ENCODE measurements at places on chromosomes 2 and 18. TPM values are rescaled to one million over a fixed set of nuclear protein-coding genes. Genes with fewer than 3 reads are reported as not detected.

- no peak for DNase-seq
Measured at GRCh38 chr2:196136151-196136550, 35.2 kb downstream of the STK17B start.

GRCh38 chr2:84088656-84089055 is 370.4 kb downstream of the SUCLG1 start:
- no peak for DNase-seq

GRCh38 chr2:201754717-201755415 is 25.9 kb downstream of the ALS2 start:
- DNase-seq, result no peak

- DNase-seq, result no peak
Measured at GRCh38 chr2:15860760-15861159, 79.6 kb upstream of the MYCN start.

Gene SCYGR4
- total RNA-seq, result not detected

- DNase-seq, result no peak
Measured at GRCh38 chr2:23002234-23002633, 382.7 kb upstream of the KLHL29 start.

Gene CAPN14
- total RNA-seq, result 4.7 TPM

GRCh38 chr2:139480161-139480650 is 700.0 kb upstream of the NXPH2 start:
- no peak for DNase-seq

Gene CCDC178
- 10.8 TPM for total RNA-seq

DNA sequence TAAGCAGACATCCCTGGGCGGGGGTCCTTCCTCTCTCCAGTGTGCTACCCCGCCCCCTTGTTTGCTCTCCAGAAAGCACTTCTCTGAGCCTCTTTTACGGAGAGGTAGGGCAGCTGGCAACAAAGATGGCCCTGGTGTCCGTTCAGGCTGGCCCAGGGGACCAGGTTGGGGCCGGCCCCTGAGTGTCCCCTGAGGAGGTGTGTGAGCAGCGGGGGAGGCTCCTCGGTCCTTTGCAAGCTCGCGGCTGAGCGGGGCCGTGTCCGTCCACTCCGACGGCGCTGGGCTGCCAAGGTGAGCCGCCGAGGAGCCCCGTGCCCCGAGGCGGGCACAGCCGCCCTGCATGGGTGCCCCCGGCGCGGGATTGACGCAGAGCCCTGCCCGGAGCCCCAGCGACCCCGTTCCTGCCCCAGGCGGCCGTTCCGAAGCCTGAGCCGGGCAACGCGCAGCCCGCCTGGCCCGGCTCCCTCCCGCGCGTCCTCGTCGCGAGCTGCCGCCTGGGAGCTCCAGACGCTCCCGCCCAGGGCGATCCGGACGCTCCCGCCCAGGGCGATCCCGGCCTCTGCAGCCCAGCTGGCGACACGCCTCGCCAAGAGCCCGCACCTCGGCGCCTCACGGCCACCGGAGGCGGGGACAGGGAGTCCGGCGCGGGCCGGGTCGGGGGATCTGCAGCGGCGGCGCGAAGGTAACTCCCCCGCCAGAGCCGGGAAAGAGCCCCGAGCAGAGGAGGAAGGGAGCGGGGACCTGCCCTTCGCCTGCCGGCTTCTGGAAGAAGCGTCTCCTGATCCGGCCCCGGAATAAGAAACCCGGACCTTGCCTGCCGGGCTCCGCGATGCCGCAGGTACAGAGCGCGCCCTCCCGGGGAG is at the start of gene PROKR1:
PROKR1 (plus strand) TSS at position 569 of the 863 bp plus-strand sequence. CDS start 2,243 bp downstream, outside the sequence.
- DNase-seq, result no peak

- no peak for DNase-seq
Measured at GRCh38 chr2:200435379-200435778, 74.5 kb downstream of the KCTD18 start.

DNA sequence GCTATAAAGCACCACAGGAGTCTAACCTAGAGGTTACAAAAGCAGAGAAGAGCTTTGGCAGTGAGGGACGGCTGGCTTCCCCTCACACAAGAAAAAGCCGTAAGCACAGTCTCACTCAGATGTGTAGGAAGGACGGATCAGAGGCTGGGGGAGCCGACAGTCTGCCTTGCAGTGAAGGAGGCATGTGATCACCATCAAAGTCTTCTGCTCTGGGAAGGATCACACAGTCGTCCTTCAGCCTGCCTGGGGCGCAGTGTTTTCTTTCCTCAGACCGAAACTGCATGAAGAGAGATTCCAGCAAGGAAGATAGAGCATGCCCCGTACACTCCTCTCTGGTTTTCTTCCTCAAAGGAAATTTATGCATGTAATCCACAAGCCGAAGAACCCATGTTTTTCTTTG is 24.1 kb downstream of the GATA6 start:
- no peak for DNase-seq

- DNase-seq, result no peak
Measured at GRCh38 chr2:122519821-122520611, 764.6 kb downstream of the TSN start.

GRCh38 chr2:33425586-33426031 is 50.8 kb upstream of the RASGRP3 start:
- no peak for DNase-seq

Gene HOXD13
- 15.7 TPM for total RNA-seq

DNA sequence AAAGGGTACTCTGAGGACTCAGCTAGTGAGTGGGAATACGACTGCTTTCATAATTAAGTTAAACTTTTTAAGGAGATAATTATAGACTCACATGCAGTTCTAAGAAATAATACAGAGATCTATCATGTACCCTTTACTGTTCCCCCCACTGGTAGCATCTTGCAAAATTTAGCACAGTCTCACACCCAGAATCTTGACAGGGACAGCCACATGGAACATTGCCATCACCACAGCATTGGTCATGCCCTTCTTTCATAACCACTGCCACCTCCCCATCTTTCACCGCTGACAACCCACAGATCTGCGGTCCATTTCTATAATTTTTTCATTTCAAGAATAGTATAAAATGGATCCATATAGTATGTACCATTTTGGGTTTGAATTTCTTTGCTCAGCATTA is 37.8 kb downstream of the ARHGEF4 start:
- DNase-seq, result no peak

GRCh38 chr2:144159240-144159639 is 360.7 kb downstream of the ZEB2 start:
- no peak for DNase-seq

GRCh38 chr2:46179037-46179621 is 118.1 kb upstream of the EPAS1 start:
- no peak for DNase-seq

DNA sequence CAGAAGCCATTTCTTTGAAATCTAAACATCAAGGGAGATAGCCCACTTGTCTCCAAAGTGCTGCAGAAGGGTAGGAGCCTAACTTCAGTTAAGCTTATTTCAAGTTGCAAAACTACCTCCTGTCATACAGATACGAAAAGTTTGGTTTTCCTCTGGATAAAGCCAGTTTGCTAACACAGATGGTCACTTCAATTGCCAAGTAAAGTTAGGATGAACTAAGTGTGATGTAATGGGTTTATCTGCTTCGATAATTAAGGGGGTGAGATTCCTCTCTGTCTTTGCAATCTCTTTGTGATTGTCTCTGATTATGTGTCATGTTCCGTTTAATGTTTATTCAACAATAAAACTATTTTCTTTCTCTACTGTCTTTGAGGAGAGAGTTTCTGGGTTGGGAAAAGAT is 156.4 kb downstream of the SLC39A10 start:
- DNase-seq, result no peak
